Dorsolateral prefrontal cortex (tissue), 122 donors: ENCODE measurements at places on chromosomes 4 and X.

DNA sequence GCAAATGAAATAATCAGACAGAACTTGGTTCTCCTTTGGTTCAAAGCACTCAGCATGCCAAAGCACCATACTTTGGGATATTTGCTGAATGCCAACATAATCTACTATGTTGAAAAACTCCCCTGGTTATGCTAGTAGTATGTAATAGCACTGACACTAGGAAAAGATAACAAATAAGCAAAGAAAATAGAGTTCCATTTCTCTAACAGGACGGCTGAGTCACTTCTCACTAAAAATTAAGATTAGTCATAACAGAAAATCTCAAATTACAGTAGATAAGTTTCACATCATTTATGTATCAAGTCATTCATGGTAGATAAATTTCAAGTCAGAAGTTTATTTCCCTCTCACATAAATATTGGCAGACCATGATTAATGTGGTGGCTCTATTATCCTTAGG lies 17.9 kb downstream of the PDHA2 start:
- no peak for DNase-seq

DNA sequence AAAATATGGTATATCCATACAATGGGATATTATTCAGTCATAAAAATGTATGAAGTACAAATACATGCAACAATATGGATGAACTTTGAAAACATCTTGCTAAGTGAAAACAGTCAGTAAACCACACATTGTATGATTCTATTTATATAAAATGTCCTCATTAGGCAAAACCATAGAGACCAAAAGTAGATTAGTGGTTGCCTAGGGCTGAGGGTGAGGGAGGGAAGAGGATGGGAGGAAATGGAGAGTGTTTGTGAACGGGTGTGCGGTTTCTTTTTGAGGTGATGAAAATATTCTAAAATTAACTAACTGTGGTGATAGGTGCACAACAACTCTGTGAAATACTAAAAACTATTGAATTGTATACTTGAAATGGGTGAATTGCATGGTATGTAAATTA lies 29.6 kb downstream of the TEX11 start:
- DNase-seq, result no peak

DNA sequence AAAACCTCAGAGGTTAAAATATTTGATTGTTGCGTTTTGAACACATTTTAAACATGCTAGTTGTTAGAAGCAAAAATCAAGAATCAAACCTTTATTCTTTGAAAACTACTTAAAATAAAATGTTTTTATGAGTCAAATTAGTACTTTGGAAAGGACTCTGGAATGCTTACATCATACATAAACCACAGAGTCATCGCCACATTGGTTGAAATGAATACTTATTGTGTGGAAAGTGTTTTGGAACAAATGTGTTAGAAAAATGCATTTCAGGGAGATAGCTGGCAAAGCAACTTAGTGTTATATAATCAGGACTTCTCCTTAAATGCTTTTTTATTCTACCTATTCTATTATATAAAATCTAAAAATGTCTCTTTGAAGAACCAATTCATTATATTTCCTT lies 49.4 kb upstream of the CAMK2D start:
- no peak for DNase-seq

DNA sequence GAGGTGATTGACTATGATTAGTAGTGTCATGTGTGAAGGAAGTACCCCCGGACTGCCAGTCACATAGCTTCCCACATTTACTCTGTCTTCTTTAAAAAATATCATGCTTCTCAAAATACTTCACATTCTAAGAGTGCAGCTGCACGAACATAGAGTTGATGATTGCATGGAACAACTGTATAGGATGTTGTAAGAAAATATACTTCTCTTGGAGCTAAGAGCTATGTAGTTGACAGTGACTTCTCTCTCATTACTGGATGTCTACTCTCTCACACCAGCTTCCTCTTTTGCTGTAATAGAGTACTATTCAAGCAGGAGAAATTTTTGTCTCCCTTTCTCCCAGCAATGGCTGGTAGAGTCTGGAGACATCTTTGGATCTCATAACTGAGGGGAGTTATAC lies 99.4 kb upstream of the PUDP start:
- no peak for DNase-seq

DNA sequence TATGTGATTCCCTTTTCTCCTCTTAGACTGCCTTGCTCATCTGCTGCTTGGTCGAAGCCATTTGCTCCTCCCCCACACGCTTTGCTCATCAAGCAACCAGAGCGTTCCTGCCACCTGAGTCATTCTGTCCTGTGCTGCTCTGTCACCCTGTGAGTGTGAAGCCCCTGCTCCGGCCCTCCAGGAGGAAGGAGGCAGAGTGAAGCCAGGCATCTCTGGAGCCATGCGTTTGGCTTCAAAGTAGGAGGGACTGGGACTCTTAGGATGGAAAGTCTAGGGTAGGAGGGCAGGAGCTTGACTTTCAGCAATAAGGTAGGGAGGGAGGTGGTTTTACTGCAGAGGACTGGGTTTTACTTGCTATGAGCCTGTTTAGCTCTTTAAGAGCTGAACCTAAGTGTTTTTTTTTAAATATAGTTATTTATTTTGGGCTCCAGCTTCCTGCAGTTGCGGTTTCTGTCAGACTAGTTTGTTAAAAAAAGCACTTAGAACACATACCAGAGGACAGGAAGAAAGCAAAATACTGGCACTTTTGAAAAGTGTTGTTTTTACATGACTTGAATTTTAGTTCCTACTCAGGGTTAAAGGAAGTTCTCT lies 63.6 kb downstream of the SPINK2 start:
- no peak for DNase-seq

DNA sequence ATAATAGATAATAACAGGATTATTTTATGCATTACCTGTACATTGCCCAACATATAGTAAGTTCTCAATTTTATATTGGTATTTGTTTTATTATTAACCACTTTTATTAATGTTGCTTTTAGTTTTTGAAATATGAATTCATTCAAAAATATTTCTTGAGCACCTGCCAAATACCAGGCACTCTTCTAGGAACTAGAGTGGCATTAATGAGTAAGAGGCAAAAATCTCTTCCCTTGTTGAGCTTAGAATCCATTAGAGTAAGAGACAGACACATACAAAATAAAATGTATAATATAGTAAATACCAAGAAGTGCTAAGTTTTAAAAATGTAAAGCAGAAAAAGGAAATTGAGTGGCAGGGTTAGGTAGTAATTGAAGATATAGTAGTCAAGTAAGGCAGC lies 45.8 kb downstream of the TET2 start:
- no peak for DNase-seq

GRCh38 chr4:134807231-134807745 lies 605.7 kb upstream of the PABPC4L start:
- DNase-seq, result no peak

GRCh38 chr4:107467461-107467860 lies 252.6 kb downstream of the PAPSS1 start:
- no peak for DNase-seq
